Aorta (tissue), 5 donors: ENCODE measurements at places on chromosomes 7 and 10. TPM values are rescaled to one million over a fixed set of nuclear protein-coding genes. Genes with fewer than 3 reads are reported as not detected.

ANKRD30A gene
- total RNA-seq: not detected

GRCh38 chr10:6274484-6274883 lies 71.8 kb downstream of the PFKFB3 start:
- no peak for DNase-seq

- DNase-seq: no peak
Measured at GRCh38 chr7:142859829-142860228, 5.0 kb downstream of the EPHB6 start.

GRCh38 chr7:25391295-25391861 lies 163.1 kb upstream of the NPVF start:
- DNase-seq: no peak

LIMK1 gene
- total RNA-seq: 14.7 TPM
